ENCODE measurements at places on chromosomes 2 and 18.
A peak's percentile ranks its signal among the peaks of the same experiment; 100 is the strongest.

GRCh38 chr2:209986415-209986814 is 16.0 kb upstream of the RPE start:
- no peak for DNase-seq

DNA sequence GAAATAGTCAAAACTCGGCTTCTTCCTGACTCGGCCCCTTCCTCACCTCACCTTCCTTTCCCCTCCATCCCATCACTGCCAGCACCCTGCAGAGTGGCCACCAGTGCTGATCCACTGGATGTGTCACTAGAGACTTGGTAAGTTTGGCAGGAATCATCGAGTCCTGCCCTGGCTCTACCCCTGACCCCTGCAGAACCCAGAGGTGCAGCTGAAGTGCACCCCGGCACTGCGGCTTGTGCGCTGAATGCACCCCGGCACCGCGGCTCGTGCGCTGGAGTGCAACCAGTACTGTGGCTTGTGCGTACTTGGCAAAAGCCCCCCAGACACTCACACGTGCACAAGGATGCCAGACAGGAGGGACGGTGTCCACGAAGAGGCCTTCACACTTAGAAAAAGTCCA is 206.5 kb downstream of the SNTG2 start:
- DNase-seq = no peak

- DNase-seq = peak; percentile 34
Measured at GRCh38 chr2:45067859-45068570, 58.8 kb upstream of the SIX2 start.

DNA sequence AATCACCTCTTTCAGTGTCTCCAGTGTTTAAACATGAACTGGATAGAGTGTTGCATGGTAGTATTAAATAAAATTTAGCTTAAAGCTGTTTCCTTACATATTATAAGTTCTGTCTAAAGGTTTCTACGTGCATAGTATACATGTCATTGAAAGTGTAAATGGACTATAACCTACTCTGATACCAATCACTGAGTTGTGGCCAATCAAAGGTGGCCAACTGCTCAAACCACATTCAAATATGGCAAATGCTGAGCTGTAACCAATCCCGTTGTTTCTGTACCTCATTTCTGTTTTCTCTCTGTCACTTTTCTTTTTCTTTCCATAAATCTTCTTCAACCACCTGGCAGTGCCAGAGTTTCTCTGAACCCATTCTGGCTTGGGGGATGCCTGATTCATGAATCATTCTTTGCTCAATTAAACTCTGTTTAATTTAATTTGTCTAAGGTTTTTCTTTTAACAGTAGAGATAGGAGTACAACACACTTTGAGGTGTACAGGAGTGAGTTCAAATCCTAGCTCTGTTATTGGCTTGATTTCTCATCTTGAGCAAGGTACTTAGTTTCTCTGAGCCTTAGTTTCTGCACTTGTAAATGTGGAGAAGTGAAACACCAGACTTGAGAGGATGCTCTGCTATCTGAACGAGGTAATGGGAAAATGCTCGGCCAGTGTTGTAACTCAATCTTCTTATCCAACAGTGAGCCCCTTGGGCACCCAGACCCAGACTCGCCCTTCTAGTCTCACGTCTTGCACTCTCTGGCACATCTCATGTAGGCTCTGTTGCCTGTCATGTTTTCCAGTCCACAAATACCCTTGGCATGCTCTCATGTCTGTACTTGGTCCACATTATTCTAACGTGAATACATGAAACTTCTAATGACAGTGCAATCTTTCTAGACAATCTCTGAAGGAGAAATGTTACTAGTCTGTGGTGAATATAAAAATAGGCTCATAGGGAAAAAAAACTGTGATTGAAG is 228.0 kb downstream of the PIK3C3 start:
- peak; percentile 14 for DNase-seq

DNA sequence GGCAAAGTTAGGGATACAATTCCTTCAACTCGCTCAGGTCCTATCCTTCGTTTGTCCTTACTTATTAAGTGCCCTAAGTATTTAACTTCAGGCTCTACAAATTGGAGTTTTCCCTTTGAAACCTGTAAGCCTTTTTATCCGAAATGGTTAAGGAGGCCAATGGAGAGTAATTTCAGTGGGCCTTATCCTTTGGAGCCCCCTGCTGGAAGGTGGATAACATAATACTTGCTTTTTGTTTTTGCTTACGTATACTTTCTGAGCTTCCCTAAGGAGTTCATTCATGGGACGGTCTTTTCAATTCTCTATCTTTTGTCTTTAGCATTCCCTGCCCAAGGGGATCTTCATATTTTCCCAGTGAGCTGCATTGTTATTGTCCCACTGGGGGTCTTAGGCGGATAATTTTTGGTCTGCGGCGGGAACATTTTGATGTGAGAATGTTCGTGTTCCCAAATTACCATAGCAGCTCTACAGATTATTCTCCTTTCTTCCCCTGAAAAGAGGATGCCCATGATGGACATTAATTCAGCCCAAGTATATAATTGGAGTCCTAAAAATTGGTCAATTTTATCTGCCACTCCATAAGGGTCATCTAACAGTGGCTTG is 34.4 kb upstream of the TRAPPC8 start:
- peak; percentile 47 for DNase-seq

DNA sequence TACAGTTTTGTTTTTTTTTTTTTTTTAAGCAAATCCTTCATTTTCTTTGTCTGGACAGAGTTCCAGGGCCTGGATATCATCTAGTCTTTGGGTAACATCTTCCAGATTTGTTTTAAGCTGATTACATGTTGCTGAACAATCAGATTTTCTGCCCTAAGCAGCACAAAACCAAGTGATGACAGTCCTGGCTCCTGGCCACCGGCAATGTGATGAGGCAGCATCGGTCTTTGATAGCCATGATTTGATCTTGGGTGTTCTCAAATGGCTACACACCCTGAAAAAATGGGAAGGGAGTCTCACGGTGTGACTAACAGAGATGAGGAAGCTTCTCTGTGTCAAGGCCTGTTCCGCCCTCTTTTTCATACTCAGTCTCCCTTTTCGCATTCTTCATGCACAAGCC is 708.6 kb upstream of the ZEB2 start:
- peak; percentile 8 for DNase-seq

- DNase-seq = no peak
Measured at GRCh38 chr2:24885221-24886125, 34.6 kb downstream of the ADCY3 start.

DNA sequence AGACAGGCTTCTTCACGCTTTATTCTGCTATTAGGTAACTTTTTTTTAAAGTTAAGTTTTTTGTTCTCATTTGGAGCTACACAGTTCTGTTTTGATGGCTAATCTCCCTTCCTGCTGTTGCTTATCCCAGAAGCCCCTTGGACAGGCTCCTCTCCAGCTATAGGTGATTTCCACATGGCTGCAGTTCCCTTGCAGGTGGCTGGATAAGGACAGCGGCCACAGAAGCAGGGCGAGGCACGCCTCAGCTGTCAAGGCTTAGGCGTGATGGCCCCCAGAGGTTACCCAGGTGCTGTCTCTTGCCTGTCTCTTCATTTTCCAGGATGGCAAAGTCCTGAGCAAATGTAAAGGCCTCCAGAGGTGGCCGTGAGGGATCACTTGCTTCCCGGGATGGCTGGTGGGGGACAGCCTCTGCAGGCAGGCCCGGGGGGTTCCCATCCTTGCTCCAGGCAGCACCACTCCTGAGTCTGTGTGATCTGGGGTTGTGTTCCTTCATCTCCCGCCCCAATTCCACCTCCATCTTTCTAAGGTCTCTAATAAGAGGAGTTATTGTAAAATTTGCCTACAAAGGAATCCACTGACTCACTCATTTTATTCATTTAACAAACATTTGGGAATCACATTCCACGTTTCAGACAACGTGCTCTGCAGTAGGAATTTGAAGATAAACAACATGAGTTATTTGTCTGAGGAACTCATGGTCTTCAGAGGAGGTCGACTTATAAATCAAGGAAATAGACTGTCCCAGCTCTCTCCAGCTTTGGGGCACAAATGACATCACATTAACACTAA is 53.4 kb downstream of the NAPG start:
- DNase-seq = peak; percentile 43

GRCh38 chr2:47803363-47803762 is 20.4 kb downstream of the MSH6 start:
- DNase-seq = no peak

- DNase-seq = no peak
Measured at GRCh38 chr2:11090187-11090586, 65.1 kb upstream of the SLC66A3 start.

- no peak for DNase-seq
Measured at GRCh38 chr2:105315314-105315713, 14.2 kb downstream of the TGFBRAP1 start.

- no peak for DNase-seq
Measured at GRCh38 chr2:204436230-204436629, 109.0 kb upstream of the PARD3B start.

DNA sequence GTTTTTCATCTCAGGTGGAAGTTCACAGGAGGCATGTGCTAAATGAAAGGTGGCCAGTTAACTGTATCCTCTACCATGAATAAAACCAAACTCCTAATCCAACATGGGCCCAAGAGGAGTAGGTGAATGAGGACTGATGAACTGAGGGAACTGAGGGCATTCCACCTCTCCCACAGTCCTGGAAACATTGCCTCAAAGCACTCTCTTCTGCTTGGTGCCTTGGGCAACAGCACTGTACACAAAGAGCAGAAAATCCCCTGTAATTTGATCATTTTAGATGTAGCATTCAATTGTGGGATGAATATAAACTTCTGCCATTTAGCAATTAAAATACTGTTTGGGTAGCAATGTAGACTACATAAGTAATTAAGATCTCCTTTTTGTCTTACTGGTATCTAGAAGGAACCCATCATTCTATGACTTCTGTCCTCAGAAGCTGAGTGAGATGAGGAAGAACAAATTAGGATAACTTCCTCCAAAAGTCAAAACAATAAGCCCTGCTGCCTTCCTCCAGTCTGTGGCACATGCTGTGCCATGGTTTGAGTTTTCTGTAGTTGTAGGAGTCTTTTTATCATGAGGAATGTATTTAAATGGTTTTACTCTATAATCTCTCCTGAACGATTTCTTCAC is 86.7 kb upstream of the ZEB2 start:
- DNase-seq = peak; percentile 34

DNA sequence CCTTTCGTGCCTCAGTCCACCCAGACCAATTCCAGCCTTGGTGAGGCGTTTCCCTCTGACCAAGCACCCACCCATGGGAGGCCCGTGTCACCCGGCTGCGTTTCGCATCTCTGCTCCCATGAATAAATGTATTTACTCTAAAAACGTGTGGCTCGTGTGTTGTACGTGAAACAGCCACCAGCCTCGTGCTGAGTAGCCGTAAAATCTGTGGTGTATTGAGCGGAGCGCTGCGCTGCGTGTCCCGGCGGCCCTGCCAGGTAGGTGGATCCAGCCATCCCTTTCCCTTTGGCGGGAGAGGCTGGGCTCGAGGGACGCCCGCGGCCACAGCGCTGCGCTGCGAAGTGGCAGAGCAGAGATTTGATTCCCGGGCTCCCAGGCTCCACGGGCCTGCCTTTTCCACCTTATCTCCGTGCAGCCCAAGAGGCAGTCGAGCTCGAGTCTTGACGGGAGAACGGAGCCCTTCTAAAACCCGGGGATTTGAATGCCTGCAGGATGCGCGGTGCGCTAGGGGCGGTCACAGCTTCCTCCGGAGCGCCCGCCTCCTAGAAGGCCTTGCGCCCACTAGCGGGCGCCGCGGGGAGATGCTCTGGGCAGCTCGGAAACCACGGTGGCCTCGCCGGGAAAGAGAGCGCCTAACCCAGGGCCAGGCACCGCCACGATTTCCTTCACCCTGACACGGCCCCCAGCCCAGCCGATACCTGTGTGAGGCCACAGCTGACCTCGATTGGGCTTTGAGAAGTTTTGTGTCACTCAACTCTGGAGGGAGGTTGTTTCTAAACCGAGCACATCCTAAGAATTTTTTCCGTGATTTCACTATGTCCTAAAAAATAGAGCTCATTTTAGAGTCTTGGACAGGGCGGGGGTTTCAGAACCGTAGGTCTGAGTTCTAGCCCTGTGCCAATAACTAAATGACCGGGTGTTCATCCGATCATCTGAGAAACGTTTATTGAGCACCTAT is 3.9 kb upstream of the PSMD1 start:
- DNase-seq = peak; percentile 82

DNA sequence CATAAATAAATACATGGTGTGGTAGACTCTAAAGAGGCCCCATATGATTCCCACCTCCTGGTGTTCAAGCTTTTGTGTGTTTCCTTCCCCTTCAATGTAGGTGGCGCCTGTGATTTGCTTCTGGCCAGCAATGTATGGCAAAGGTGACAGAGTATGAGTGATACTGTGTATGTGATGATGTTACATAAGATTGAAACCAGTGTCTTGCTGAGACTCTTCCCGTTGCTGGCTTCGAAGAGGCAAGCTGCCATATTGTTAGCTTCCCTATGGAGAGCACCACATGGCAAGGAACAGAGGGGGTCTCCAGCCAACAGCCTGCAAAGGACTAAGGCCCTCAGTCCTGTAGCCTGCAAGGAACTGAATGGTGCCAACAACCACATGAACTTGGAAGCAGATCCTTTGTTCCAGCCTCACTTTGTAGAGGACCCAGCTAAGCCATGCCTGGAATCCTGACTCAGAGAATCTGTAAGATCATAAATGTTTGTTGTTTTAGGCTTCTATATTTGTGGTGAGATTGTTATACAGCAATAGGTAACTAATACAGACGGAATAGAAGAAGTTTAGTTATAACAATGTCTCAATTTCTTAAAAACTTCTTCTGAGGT is 1.7 kb upstream of the SMAD4 start:
- DNase-seq = peak; percentile 44

- DNase-seq = no peak
Measured at GRCh38 chr2:162524192-162524591, 180.3 kb downstream of the GCA start.

DNA sequence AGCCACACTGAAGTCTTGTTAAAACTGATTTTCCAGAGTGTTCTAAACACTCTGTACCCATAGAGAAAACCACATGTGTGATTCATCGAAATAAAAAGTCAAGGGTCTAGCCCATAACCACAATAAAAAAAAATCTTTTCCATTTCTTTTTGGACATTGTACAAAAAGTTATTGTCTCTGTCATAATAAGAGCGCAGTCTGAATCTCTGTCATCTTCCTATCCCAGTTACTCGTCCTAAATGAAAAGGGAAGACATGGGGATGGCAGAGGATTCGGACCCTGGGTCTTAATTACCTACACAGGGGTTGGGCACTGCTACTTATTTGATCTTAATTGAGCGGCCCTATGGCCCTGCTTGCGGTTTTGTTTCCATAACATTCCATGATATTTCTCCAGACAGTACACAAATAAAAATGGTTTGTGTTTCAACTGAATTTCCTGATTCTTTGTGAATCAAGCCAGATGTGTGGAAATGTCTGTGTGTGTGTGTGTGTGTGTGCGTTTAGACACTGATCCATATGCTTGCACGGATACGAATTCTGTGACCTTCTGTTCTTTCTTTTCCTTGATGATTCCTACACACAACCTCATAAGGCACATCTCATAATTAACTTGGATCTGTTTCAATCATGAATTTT is 133.4 kb upstream of the SPATS2L start:
- peak; percentile 70 for DNase-seq
